Fibroblast of skin of left quadriceps (primary cell): ENCODE measurements at places on chromosomes 7 and 10.
A peak's percentile ranks its signal among the peaks of the same experiment; 100 is the strongest.

DNA sequence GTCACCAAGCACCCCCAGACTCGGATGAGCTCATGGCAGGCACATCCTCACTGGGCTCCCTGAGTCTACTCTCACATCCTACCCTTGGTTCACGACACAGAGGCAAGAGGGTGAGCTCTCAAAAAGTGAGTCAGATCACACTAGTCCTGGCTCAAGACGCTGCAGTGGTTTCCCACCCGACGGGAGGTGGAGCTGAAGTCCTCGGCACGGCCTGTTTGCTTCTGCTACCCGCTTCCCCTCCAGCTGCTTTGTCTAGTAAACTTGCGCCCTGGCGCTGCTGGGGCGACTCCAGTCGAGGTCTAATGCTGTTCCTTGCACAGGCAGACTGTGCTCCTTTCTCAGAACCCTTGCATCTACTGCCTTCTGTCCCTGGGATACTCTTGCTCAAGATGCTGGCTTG, 13.5 kb upstream of the SFMBT2 start:
- no peak for DNase-seq

- no peak for DNase-seq
Measured at GRCh38 chr10:122878799-122879338, 512 bp downstream of the FAM24B start.

- DNase-seq, result no peak
Measured at GRCh38 chr7:122663733-122664132, 35.2 kb downstream of the RNF133 start.

DNA sequence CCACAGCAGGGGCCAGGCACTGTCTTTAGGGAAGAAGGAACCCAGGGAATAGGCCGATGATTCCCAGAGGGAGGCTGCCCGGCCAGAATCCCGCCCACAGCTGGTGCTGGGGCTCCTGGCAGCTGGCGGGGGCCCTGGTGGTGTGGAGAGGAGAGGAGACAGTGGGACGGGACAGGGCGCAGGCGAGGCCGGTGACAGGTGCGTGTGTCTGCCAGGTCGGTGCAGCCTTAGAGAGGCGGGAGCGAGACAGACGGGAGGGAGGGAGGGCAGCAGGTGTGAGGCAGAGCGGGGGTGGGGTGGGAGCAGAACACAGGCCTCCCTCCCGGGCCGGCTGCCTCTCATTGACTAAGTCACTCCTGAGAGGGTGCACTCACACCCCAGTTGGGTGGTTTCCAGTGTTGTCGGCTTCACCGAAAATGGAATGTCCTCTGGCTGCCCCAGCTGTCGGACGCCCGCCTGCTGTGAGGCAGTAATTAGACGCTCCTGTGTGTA, 55.2 kb downstream of the ELFN1 start:
- peak; percentile 24 for DNase-seq

GRCh38 chr7:128963327-128963757, 25.6 kb downstream of the IRF5 start:
- no peak for DNase-seq

DNA sequence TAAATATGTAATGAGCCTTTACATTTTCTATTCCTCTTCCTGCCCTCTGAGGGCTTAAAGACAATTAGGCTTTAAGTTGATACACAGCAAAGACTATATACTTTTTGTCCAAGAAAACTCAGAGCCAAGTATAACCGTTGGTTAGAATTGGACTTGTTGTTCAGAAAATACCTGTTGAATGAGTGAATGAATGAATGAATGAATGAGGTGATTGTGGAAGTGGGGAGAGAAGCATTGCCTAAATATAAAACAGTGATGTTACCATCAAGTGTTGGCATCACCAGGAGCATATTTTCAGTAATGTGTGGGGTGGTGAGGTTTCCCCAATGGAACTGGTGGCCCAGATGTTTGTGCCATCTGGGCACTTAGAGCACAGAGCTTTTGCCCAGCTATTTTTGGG, 106.9 kb downstream of the AOAH start:
- no peak for DNase-seq

DNA sequence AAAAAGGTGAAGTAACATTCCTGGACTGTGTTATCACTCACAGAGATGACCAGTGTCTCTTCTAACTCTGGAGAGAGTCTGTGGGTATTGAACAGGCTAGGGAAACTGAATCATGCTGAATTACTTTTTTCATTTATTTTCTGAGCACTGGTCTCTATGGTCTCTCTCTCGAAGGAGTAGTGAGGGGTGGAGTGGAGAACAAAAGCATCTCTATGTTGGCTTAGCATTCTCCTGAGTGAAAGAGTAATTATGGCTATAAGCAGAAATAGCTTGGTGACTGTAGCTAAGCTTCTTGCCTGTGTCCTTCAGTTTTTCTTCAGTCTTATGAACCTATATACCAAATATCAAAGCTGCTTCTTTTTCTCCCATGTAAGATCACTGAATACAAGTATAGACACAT, 64.6 kb upstream of the PTN start:
- DNase-seq, result no peak

GRCh38 chr10:117647306-117647705, 104.8 kb downstream of the EMX2 start:
- peak; percentile 35 for DNase-seq

DNA sequence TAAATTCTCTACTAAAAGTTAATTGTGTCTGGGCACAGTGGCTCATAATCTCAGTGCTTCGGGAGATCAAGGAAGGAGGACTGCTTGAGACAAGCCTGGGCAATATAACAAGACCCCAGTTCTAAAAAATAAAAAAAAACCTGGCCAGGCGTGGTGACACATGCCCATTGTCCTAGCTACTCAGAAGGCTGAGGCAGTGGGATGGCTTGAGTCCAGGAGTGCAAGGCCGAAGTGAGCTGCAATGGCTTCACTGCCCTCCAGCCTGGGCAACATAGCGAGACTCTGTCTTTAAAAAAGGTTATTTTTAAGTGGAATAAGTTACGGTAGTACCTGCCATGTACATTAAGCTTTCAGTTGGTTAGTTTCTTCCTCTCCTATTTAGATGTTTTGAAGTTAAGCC, 28.9 kb downstream of the CDK14 start:
- DNase-seq, result no peak

DNA sequence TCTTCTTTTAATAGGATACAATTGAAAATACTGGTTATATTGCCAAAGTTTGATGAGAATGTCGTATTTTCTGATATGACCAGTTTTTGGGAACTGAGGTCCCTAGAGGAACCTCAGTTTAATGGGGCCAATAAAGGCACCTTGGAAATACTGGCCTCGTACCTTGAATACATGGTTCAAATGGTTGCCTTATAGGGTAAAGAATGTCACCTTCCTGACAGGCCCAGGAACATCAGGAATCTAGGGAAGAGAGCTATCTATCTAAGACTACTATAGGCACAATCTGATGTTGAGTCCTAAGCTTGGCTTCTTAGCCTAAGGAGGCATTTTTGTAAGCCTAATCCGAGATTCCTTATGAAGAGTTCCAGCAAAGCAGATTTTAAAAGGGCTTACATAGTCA, 9.3 kb downstream of the SHTN1 start:
- DNase-seq, result no peak

- no peak for DNase-seq
Measured at GRCh38 chr10:63697956-63698786, 177.0 kb downstream of the REEP3 start.

DNA sequence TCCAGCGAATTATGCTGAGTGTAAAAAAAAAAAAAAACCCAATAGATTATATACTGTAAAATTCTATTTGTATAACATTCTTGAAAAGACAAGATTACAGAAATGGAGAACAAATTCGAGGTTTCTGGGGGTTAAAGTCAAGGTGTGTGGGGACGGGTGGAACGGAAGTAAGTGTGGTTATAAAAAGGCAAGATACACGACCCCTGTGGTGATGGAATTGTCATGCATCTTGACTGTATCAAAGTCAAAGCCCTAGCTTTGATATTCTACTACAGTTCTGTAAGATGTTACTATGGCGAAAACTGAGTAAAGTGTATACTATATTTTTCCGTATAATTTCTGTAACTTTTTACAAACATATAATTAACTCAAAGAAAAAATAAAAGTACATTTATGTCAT, 718.2 kb upstream of the PCDH15 start:
- DNase-seq, result no peak

GRCh38 chr10:31099664-31100063, 68.0 kb upstream of the ZNF438 start:
- no peak for DNase-seq

DNA sequence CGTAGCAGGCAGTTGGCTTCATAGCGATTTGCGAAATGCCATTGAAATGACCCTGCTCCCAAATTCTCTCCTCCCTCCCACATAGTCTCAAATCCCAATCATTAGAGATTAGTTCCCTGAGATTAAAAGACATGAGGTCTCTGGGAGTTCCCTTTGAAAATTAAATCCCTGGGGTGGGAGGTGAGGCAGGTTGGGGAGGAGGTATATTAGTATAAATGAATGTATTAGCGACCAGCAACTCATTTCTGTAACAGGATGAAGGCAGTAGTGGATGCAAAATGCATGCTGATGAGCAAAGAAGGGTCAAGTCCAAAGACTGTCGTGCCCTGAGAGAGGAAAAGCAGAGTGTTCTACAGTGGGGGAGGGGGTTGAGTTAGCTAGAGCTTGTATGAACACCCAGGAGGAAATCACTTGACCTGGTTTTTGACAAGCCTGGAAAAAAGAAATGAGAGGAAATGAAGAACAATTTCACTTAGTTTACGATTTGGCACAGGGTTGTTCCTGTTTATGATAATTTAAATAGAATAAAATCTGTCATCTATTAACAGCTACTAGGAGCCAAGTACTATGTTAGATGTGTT, 79.6 kb upstream of the MTPN start:
- DNase-seq, result no peak

- DNase-seq, result no peak
Measured at GRCh38 chr10:127133672-127134500, 62.5 kb downstream of the INSYN2A start.

DNA sequence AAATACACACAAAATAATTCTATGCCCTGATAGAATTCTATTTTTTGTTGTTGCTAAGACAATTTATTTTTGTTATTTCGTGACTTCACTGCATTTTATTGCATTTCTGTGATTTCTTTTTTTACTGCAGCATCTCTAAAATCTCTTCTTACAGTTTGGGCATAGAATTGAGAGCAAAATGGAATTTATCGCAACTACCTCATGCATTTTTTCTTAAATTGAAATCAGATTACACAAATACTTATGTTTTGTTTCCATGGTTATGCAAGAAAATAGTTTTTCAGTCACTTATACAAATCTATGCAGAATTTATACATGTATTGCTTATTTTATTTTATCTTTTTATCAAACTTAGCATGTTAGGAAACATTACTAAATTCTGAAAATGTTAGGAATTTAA, 781.8 kb upstream of the LRRTM3 start:
- no peak for DNase-seq

DNA sequence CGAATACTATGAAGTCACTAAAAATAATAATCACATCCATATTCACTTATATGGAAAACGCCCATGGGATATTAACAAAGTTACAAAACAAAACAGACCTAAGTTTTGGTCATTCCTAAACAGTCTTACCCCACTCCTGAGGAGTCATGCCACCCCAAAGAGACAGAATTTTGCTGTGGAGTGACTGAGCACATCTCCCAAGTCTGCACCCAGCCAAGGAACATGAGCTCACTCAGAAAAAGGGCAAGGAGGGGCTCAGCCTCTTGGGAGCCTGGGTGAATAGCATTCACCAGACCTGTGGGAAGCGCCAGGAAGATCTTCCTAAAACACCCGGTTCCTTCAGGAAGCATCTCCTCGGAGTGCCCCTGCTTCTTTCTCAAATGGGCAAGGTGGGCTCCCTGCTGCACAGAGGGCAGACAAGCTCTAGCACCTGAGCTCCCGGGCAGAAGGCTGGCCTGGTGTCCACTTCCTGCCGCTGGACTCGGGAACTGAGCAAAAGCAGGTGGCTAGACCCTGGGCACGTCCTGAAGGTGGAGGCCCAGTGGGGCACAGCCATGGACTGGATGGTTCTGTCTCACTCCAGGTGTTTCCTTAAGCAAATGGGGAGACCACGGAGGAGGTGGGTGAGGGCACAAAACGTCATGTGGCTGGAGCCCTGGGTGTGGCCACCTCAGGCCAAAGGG, 31.0 kb downstream of the TNS3 start:
- DNase-seq, result no peak

- no peak for DNase-seq
Measured at GRCh38 chr7:13188236-13188805, 500.9 kb downstream of the ARL4A start.

DNA sequence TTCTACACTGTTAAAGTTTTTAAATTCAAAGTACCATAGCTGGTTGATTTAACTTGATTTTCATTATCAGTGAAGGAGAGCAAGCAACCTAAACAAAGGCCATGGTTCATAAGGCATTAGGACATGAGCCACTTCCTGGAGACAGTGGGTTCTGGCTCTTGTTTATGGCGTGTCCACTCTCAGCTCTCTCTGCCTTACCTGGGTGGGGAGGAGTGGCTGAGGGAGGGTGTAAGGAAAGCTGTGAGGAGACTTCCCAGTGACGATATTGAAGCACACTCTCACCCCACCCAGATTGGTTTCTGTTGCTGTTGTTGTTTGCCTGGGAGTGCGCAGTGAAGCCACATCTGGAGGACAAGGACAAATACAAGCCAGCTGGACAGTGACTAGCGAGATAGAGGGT, 365.3 kb upstream of the FZD8 start:
- DNase-seq, result no peak

GRCh38 chr10:23585186-23585585, 146.3 kb downstream of the OTUD1 start:
- DNase-seq, result no peak

DNA sequence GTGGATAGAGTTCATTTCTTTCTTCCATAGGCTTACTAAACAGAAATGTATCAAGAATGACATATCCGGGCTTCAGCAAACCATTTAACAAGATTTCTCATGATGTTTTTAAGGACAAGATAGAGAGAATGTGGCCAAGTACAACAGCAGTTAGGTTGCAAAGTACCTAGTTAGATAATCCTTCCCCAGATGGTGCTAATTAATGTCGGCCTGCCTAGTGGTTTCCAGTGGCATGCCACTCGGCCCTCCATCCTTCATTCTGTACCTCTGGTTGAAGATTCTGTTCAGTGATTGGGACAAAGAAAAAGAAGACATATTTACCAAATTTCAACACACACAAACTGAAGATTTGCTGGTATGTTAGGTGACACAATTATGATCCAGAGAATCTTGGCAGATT, 212.1 kb downstream of the MACC1 start:
- DNase-seq, result peak; percentile 3
